ENCODE measurements at places on chromosomes 3 and 15.

DNA sequence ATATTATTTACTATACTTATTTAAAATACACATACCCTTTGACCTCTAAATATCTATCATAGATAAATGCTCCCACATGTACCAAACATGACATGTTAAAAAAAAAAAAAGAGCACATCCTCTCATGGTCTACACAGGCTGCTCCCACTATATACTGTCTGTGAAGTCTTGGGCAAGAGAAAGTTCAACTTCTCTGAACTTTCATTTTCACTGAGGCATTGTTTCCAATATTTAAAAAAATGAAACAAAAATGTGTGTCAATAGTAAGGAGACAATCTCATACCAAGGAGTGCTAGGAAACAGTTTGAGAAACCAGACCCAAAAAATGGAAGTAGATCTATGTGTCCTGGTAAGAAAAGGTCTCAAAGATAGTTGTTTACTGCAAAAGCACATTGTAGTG, 29.3 kb downstream of the SLC4A7 start:
- DNase-seq = no peak

GRCh38 chr3:151398895-151399294, 14.3 kb upstream of the P2RY12 start:
- DNase-seq = no peak

GRCh38 chr3:136893848-136894443, 31.9 kb downstream of the NCK1 start:
- DNase-seq = no peak

GRCh38 chr3:160703974-160704373, 27.0 kb downstream of the ARL14 start:
- no peak for DNase-seq

DNA sequence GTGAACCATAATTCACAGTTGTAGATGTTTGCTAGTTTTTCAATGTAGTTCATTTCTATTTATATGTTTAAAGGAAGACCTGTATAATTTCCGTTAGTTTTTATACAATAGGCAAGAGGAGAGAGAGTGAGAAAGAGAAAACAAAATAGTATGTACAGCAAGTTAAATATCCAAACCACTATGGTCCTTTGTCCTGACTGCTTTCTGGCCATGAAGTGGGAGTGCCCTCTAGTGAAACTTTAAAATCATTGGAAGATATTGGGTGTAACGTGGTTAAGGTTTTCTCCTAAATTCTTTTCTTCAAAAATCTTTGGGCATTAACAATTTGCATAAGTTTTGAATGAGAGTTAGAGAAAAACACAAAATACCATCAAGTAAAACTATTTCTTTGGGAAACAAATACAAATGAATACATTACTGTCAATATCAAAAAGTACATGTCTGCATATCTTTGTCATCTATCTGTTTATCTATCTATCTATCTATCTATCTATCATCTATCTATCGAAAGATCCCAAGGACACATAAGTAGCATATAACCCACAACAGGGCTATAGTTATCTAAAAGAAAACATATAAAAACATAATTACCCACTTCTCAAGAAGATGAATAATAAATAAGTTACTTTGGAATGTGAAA, 534.6 kb upstream of the ATP11B start:
- DNase-seq = peak; percentile 60

DNA sequence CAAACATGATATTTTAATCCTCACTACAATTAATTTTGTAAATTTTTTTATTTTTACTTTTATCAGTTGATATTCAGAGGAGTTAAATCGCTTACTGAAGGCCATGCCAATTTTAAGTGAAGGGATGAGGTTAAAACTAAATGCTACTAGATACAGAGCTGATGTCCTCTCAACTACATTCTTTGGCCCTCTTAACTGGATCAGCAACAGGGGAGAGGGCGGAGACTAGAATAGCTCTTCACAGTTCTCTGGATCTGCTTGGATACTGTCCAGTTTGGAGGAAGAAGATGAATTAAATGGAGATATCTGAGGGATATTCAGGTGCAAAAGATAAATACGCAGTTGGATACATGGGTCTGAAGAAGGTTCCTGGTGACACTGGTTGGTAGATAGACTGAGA, 85.6 kb upstream of the LYSMD4 start:
- DNase-seq = no peak

DNA sequence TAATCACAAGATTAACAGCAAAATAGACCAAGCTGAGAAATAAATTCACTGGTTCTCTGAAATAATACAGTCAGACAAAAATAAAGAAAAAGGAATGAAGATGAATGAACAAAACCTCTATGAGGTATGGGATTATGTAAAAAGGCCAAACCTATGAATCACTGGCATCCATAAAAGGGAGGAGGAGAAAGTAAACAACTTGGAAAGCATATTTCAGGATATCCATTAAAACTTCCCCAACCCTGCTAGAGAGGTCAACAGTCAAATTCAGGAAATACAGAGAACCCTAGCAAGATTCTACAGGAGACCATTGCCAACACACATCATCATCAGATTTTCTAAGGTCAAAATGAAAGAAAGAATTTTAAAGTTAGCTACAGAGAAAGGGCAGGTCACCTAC, 649.7 kb upstream of the CBLB start:
- no peak for DNase-seq
